Hepatocyte (in vitro differentiated cells): ENCODE measurements at places on chromosomes 3 and 15.

DNA sequence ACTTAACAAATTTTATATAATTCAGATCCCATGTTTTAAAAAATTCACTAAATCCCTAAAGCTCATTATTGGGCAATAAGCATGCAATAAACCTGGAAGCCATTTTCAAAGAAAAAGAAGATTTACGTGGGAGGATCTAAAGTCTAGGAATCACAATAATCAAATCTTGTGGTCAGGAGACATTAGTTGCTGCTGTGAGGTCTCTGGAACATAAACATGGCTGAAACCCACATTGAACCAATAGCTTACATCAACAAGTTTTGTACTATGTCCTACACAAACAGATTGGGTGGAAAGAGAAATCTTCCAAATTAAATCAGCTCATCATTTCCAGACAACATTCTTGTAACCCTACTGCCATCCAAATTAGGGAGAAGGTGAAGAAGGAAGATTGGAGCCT lies 121.9 kb upstream of the EPHA3 start:
- DNase-seq = no peak

- DNase-seq = no peak
These were observed 38.6 kb downstream of the TMED3 start for GRCh38 chr15:79349525-79349924.

DNA sequence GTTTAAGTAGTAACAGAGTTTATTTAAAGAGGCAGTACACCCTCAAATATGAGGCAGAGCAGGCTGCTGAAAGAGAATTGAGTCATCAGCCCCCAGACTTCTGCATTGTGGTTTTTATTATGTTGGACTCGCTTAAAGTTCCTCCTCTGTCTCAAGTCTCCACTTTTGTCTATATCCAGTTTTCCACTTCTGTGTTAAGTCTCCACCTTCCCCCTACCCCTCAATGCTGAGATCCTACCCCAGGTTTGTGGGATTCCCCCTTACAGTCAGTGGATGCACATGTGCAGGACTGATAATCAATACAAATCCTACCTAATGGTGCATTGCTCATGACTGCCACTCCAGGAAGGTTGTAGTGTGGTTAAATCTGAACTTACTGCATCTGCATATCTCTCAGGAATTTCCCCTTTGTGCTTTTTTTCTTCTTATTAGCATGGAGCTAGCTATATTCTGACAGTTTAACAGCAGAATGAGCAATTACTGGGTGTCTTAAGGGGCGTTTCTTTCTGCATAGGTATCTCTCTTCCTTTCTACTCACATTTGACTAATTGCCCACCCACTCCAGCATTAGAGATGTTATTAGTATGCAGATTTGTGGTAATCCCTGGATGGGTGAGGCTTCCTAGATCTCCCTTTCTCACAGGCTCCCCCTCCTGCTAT lies 11.9 kb upstream of the CD200R1L start:
- DNase-seq = no peak

- peak; percentile 37 for DNase-seq
These were observed 14.7 kb upstream of the CA12 start for GRCh38 chr15:63396152-63396928.

DNA sequence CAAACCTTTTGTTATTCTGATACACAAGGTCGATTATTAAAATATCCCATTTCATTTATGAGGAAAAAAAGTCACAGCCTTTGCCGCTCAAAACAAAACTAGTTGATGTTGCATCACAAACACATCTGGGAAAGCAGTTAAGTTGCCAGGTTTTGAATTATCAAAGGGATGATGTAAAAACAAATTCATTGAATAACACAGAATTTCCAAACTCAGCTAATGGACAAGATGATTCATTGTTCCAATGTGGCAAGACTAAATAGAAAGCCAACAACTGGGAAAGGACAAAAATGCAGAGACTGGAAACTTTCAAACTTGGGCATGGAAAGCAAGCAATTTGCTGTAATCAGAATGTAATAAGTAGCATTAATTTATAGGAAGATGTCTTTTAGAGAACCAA lies 610.0 kb upstream of the ZNF385D start:
- no peak for DNase-seq

DNA sequence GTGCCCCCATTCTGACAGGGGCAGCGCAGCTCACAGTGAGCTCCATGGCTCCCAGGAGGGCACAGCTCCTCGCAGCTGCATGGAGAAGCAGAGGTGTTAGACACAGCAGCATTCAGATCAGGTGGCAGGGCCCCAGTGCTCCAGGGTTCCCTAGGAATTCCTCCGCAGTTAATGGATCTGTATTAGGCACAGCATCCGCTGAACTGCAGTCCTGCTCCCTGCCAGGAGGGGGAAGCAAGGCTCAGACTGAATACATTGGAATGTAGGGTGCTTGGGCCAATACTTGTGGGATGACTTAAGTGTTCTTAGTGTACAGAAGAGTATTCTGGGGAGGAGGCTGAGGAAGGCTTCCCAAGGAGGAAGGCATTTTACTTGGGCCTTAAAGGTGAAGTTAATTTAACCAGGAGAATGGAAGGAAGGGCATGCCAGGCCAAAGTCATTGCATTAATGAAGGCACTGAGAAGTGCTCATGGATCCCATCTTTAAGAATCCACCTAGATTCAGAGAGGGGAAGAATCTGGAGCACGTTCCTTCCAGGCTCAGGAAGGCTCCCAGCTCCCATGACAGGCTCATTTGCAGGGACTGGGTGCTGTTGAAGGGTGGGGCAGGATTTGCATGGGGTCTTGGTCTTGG lies 111.6 kb downstream of the RAB11A start:
- peak; percentile 81 for DNase-seq

DNA sequence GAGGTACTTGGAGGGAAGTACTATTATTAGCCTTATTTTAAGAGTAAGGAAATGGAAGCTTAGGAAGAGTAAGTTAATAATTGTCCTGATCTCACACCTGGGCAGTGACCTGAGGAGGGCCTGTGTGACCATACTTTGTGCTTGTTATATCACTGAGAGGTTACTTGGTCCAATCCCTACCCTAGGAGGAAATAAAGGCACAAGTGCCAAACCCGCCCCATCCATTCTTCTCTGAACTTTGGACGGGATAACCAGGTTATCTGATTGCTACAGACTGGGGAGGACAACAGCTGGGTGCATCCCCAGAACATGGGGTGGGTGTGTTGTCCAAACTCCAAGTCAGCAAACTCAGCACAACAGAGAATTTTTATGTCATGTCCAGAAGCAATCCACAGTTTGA lies 77.7 kb upstream of the NR2E3 start:
- DNase-seq = peak; percentile 63

DNA sequence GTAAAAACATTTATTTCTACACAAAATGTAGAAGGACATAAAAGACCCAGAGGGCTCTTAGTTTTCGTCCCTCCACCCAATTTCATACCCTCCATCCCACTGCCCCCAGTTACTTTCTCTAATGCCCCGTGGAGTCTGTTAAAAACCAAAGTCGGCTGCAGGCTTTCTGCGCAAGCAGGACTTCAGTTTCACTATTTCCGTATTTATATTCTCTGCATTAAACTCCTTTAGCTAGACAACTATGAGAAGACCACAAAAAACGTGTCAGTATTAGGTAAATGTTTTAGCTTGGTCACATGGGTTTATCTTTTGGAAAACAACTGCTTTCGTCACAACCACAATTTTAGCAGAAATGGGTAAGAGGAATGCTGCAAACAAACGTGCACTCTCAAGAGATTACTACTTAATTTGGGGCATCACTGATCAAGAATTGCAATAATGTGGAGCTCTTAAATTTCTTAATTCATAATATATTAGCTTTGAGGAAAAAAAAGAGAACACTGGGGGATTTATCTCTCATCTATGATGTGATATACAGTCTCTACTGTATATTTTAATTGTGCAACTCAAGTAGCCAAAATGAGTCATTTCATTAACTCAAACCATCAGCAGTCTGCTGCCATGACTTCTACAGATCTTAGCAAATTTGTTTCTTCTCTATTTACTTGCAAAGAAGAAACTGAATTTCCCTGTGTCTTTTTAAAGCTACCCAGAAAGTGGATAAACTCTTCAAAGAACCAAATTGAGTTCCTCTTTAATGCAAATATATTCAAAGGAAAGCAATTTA lies 740 bp upstream of the NSMCE3 start:
- DNase-seq = no peak

- no peak for DNase-seq
These were observed 148.1 kb downstream of the NEO1 start for GRCh38 chr15:73200339-73200738.

DNA sequence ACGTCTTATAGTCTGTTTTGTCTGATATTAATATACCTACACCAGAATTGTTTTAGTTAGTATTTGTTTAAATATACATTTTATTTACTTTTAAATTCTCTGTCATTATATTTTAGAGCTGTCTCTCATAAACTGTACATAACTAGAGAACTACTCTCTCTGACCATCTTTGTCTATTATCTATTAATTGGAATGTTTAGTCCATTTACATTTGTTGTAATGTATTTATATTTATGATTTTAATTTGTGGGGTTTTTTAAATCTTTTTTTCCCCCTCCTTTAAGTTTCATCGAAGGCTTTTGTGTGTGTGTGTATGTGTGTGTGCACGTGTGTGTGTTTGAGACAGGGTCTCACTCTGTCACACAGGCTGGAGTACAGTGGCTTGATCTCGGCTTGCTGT lies 47.1 kb downstream of the ITPR1 start:
- no peak for DNase-seq

DNA sequence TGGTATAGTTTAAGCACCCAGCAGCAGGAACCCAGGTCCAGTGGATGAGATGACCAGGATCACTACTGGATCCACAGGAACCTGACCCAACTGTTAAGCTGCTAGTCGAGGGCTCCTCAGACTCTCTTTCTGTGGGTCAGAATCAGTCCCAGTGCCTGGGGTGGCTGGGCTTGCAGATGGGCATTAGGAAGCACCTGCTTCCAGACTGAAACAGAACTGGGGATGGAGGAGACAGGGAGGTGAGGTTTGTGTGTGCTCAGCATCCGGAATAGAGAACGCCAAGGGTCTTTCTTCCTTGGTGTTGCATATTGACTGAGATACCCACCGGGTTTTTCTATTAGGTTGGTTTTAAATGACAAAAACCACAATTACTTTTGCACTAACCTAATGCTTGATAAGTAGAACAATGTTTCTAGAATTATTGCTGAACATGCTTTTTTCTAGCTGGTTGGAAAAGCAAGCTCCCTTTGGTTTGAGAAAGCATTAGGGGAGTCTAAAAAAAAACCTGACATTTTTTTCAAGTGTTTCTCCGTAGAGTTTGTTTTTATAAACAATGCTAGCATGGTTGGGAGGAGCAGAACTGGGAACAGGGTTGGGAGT lies 779 bp downstream of the ST3GAL6 start:
- DNase-seq = no peak

GRCh38 chr15:69524814-69525213 lies 72.2 kb downstream of the RPLP1 start:
- DNase-seq = no peak

- DNase-seq = no peak
These were observed 16.8 kb downstream of the RPUSD3 start for GRCh38 chr3:9826815-9827573.

GRCh38 chr3:2944628-2945027 lies 165.5 kb downstream of the IL5RA start:
- no peak for DNase-seq

DNA sequence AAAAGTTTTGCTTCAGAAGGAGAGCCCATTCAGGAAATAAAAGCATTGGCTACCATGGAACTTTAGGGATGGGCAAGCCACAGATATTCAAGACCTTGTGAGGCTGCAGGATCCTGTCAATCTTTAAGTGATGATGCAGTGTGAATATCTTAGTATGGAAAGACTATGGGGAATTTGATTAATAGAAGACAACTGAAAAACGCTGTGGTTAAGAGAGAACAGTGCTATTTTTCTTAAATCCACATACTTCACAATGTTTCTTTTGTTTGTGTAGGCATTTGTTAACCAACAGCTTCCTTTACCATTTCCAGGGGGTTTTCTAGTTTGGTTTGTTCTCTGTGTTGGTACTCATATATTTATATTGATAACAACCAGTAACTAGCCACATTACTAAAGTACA lies 90.3 kb downstream of the TMEM212 start:
- DNase-seq = no peak

- no peak for DNase-seq
These were observed 204.5 kb upstream of the CMC1 start for GRCh38 chr3:28036599-28037575.

GRCh38 chr15:44718927-44719292 lies 7.6 kb downstream of the B2M start:
- no peak for DNase-seq

GRCh38 chr3:23671851-23672589 lies 133.7 kb upstream of the UBE2E1 start:
- no peak for DNase-seq

DNA sequence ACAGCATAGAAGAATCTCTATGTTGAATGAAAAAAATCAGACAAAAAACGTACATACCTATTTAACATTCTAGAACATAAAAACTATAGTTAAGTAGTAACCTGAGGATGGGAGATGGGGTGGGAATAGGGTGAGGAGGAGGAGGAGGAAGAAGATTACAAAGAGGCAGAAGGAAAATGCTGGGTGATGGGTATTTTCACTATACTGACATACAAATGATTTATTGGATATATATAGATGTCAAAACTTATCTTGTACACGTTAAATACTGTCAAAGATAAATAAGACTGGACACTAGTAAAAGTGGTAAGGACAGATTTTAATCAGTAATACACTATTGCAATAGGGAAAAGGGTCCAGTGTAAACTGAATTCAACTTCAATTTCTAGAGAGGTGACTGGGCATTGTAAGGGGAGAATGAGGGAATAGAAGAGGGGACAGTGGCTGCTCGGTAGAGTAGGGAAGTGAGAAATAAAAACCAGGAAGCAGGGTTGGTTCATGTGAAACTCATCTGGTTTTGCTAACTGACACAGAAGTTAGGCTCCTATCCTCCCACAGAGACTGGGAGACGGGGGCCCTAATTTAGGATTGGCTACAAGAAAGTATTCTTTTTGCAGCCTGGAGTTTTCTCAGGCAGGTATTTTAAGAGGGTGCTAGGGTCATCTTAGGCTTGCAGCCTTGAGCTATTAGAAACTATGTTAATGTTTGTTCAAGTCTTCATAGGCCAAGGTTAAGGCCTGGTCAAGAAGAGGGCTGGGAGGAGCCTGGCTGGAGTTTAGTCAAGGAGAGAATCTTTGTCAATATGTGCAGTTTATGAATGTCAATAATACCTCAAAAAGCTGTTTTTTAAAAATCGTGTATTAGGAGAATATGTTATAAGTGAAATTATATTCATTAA lies 15.0 kb upstream of the C15orf61 start:
- DNase-seq = no peak

DNA sequence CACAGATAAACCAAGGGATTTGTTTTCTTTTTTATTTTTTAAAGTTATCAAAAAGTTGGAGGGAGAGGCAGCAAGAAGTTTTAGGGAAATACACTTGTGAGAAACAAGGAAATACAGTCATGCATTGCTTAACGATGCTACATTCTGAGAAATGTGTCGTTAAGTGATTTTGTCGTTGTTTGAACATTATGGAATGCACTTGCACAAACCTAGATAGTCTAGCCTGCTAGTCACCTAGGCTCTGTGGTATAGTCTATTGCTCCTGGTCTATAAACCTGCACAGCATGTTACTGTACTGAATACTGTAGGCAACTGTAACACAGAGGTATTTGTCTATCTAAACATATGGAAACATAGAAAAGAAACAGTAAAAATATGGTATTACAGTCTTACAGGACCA lies 2.0 kb upstream of the NFKBIZ start:
- DNase-seq = no peak
